Astrocyte of the hippocampus (primary cell): ENCODE measurements at places on chromosomes 1 and 21.

GRCh38 chr1:210362526-210362925 is 33.8 kb downstream of the HHAT start:
- DNase-seq, result peak; percentile 67

DNA sequence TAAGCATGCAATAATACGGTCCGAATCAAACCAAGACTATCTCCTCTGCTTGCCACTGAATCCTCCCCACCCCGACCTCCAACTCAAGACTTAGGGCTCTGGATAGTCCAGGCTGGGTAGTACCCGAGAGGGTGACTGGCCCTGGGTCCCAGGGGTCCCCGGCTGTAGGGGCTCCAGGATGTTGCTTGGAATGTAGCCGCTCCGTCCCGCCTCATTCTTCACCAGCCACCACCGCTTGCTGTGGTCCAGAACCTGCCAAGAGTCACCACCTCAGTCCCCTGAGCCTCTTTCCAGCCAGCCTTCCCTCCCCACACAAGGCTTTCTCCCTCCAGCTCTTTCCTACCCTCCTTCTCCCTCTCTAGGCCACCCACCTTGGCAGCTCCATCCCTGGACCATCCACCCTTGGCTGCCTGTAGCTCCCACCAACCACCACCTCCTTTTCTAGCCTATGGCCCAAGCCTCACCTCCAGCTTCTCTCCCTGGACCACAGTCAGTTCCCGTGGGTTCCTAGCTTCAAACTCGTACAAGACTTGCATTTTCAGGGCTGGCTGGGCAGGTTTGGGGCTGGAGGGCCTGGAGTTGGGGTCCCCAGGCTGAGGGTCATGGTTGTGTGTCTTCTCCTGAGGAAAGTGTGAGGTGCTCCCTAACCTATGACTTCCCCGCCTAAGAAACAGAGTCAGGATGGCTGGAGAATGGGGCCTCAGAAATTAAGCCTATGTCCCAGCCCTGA is 10.9 kb upstream of the GSTM3 start:
- DNase-seq, result no peak

DNA sequence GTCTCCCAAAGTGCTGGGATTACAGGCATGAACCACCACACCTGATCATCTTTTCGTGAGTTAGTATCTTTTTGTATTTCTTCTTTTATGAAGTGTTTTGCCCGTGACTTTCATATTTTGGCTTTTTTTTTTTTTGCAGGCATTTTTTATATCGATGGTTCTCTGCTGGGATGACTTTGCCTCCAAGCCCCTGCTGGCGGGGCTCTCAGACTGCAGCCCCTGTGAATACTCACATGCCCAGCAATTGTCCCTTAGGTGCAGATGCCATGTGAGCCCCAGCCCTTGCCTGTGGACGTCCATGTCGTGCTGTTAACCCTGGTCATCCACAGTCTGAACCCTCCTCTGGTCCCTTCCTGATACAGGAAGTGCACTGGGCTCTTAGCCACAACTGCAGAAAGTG is 21.7 kb downstream of the CRYAA start:
- DNase-seq, result no peak

GRCh38 chr1:32239790-32240139 is 7.3 kb upstream of the FAM167B start:
- DNase-seq, result peak; percentile 18

- DNase-seq, result peak; percentile 14
Measured at GRCh38 chr1:45557422-45557944, 6.9 kb downstream of the AKR1A1 start.
